Sigmoid colon (tissue), 7 donors: ENCODE measurements at places on chromosomes 3 and 15. TPM values are rescaled to one million over a fixed set of nuclear protein-coding genes. Genes with fewer than 3 reads are reported as not detected.

The CCDC9B gene
- polyA plus RNA-seq, result 5.1 TPM

The CDCP1 gene
- polyA plus RNA-seq, result 35.2 TPM

The MYZAP gene
- 7.2 TPM for polyA plus RNA-seq

The CORO2B gene
- polyA plus RNA-seq, result 0.46 TPM

The ACTC1 gene
- 1.2 TPM for polyA plus RNA-seq

The IGSF10 gene
- polyA plus RNA-seq, result 0.70 TPM

The INKA1 gene
- polyA plus RNA-seq, result not detected

The CRABP1 gene
- not detected for polyA plus RNA-seq

The FBXW12 gene
- polyA plus RNA-seq, result not detected

The ROBO1 gene
- polyA plus RNA-seq, result 12.0 TPM

The BFSP2 gene
- not detected for polyA plus RNA-seq

The FANCD2OS gene
- polyA plus RNA-seq, result not detected

The TNFAIP8L3 gene
- 13.2 TPM for polyA plus RNA-seq

The ZNF501 gene
- polyA plus RNA-seq, result 1.2 TPM

The PLSCR5 gene
- polyA plus RNA-seq, result not detected

The SLCO2A1 gene
- 3.2 TPM for polyA plus RNA-seq

The SPG11 gene
- 40.0 TPM for polyA plus RNA-seq

The LSMEM2 gene
- polyA plus RNA-seq, result 0.46 TPM

The CADPS gene
- polyA plus RNA-seq, result 1.6 TPM

The CYP19A1 gene
- polyA plus RNA-seq, result not detected

The ALDH1A2 gene
- polyA plus RNA-seq, result 2.1 TPM

The CCR8 gene
- polyA plus RNA-seq, result 0.93 TPM

The PLXNB1 gene
- 10.2 TPM for polyA plus RNA-seq

The IREB2 gene
- 12.6 TPM for polyA plus RNA-seq

The RABL3 gene
- polyA plus RNA-seq, result 13.3 TPM

The SGO1 gene
- 2.3 TPM for polyA plus RNA-seq

The AHSG gene
- polyA plus RNA-seq, result 0.04 TPM

The PRTG gene
- polyA plus RNA-seq, result not detected

The CFAP92 gene
- 0.61 TPM for polyA plus RNA-seq

The KY gene
- polyA plus RNA-seq, result 0.13 TPM

The EIF4A2 gene
- 372 TPM for polyA plus RNA-seq

The VPS13C gene
- 18.2 TPM for polyA plus RNA-seq

The KCTD6 gene
- 12.0 TPM for polyA plus RNA-seq

The MOBP gene
- 0.60 TPM for polyA plus RNA-seq

The CCDC54 gene
- polyA plus RNA-seq, result not detected
